Activated CD8-positive, alpha-beta T cell treated with anti-CD3 and anti-CD28 coated beads, Interleukin-2, amount 10 ng/mL, durations not matched to agents 7 days and 5 days (primary cell): ENCODE measurements at places on chromosomes 3 and 15.

DNA sequence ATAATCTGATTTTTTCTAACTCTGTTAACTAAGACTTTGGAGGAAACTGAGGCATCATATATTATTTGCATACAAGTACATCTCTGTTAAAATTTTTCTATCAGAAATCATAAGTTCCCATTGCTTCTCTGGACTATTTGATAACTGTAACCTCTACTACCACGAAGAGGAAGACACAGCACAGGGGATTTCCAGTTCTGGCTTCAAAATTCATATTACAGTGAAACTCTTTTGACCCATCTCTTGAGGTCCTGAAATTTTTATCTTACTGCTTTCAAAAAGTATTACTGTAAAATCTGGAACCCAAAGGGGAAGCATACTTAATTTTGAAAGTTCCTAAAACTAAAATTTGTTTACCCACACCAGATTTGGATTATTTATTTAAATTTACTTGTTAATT is 4.2 kb downstream of the PLSCR1 start:
- DNase-seq: no peak

GRCh38 chr15:50758712-50759205 is 6.7 kb downstream of the SPPL2A start:
- DNase-seq: no peak

GRCh38 chr15:85782064-85782463 is 12.7 kb downstream of the KLHL25 start:
- no peak for DNase-seq

GRCh38 chr3:87088993-87089841 is 98.3 kb upstream of the VGLL3 start:
- peak; percentile 25 for DNase-seq

GRCh38 chr3:188292251-188292650 is 138.3 kb downstream of the LPP start:
- DNase-seq: no peak
